ENCODE measurements at places on chromosomes 2 and 18. TPM values are rescaled to one million over a fixed set of nuclear protein-coding genes. Genes with fewer than 3 reads are reported as not detected.

DRC1 gene
- total RNA-seq: not detected

DNA sequence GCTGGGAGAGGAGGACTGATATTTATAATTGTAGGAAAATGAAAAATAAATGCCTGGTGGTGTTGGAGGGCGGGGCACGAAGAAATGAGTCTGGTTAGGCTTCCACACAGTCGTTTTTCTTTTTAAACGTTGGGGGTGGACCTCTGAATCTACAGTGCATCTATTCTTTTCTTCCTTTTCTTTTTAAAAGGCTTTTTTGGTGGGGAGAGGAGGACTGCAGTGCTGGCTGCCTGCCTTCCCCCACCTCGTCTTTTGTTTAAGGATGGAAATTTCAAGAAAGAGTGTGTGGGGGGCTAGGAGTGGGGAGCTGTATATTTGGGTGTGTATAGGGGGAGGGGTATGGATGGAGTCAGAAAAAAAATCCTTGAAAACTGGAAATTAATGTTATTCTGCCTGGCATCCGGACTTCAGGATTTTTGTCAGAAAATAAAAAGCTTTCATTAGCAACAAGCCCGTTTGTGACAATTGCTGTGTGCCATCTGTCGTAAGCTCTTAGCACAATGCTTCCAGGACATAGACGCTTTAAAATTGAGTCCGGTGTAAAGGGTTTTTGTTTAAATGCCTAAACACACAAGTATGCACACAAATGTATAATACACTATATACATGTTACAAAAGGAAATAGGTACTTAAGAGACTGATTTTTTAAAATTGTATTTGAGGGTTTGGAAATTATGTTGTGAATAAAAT is 1.1 kb downstream of the MAP2 start:
- no peak for DNase-seq

DNA sequence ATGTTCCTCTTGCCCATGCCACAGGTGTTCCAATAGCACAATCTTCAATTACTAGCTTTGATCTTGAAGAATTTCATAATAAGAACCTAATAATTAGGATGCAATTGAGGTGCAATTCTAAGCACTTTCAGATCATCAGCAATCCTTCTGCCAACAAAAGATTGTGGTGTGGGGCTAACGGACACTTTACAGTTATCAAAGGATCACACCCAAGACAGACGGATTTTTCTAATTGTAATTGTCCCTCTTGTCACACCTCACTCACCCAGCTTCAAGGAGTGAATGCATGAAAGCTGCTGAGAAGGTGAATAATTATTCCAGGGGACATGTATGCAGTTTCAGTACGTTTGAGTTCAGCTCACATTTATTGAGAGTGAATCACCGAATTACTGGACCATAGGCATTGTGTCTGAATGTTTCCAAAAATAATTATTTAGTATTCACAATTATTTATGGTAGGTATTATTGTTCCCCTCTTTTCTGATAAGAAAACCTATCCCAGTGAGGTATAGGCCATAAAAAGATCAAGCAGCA is 438.5 kb upstream of the TRIB2 start:
- no peak for DNase-seq

HK2 gene
- 77.1 TPM for total RNA-seq

DNA sequence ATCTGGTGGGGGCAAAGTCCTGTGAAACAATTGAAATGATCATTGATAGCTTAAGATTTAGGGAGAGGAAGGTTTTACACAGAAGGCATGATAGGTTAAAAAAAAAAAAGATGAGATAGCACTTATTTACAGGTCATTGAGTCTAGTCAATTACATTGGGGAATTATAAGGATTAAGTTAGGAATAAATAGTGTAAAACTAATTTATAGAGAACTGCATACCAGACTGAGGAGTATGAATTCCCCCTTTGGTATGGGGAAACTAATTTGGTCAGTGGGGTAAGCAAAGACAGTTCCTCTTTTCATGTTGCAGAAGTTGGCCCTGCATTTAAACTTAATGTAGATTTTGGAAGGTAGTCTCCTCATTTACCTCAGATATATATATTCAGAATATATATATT is 10.8 kb downstream of the GLS start:
- DNase-seq: no peak

- DNase-seq: no peak
Observed at GRCh38 chr2:123073371-123073770, 951.7 kb upstream of the CNTNAP5 start.

- no peak for DNase-seq
Observed at GRCh38 chr2:206728277-206729199, 10.3 kb upstream of the DYTN start.

PRSS56 gene
- total RNA-seq: not detected

PASK gene
- 15.7 TPM for total RNA-seq

GRCh38 chr2:9763356-9764152 is 79.7 kb upstream of the TAF1B start:
- no peak for DNase-seq

GRB14 gene
- 8.9 TPM for total RNA-seq

DNAH7 gene
- total RNA-seq: 0.98 TPM

DNA sequence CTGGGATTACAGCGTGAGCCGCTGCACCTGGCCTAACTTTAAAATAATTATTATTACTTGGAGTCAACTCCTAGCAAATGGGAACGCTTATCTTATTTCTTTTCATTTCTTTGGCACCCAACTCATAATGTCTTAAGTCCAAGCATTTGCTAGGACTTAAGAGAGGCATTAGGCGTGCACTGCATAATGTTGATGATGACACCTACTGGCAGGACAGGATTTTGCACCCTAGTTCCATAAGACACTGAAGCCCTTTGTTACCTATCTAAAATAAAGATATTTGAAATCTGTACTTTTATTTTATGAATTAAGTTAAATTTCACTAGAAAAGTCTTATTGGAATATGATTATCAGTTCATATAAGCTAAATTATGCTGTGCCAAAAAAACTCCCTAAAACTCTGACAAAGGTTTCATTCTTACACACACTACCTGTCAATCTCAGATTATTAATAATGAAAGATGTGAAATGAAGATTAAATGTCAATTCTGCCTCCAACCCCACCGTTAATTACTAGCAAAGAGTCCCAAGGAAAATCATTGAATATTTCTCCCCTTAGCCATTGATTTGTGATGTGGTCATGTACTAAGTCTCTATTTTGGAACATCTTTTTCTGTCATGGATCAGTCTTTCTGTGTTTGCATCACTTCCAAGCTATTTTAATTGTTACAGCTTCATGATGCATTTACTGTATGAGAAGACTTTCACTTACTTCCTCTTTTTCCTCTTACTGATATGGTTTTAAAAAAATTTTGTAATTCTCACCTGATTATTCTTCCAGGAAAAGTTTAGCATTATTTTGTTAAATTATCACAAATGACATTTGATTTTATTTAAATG is 12.7 kb upstream of the CDH2 start:
- DNase-seq: no peak

GCG gene
- not detected for total RNA-seq

DNA sequence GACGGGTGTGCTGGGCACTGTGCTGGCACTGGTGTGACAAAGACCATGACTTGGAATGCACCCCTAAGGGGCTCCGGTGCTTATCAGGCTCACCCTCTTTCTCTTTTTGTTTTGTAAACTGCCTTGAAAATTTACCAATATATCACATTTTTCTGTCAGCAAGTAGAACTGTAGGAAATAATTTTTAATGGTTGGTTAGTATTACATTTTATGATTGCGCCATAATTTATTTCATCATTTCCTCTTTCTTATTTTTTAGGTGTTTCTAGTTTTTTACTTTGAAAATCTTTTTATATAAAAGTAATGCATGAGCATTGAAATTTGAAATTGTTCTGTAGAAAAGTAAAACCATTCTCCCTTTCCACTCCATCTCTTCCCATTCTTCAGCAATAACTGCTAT is 100.9 kb downstream of the MMADHC start:
- no peak for DNase-seq

DNA sequence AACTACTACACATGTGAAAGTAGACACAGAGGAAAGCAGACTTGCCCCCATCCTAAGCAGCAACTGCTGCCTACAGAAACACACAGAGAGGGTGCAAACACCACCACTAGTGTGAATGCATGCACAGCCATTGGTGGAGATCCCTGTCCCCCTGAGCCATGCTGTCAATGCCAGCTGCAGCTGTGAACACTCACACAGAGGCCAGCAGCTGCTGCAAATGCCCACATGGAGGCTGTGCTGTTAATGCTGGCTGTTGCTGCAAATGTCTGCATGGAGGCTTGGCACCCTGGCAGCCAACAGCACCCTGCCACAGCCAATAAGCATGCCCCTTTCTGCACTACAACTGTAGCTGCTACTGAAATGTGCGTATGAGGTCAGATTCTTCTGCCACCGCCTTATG is 355.0 kb downstream of the LNPK start:
- DNase-seq: no peak

DNA sequence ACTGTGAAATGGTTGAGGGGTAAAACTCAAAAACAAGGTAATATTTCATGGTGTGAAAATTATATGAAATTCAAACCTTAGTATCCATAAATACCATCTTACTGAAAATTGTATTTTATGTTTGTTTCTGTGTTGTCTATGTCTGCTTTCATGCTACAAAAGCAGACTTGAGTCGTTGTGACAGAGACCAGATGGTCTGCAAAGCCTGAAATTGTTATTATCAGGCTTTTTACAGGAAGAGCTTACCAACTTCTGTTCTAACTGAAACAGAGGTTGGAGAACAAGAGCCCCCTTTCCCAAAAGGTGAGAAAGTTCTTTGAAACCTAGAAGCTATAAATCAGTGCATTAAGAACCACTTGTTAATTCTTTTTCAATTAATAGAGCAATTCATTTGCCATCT is 110.0 kb downstream of the COL4A4 start:
- DNase-seq: no peak

GRCh38 chr2:96837575-96837974 is 6.2 kb downstream of the ANKRD23 start:
- no peak for DNase-seq
